ENCODE measurements at places on chromosomes 12 and 14.

GRCh38 chr14:53542732-53543131 is 389.6 kb upstream of the DDHD1 start:
- no peak for DNase-seq

DNA sequence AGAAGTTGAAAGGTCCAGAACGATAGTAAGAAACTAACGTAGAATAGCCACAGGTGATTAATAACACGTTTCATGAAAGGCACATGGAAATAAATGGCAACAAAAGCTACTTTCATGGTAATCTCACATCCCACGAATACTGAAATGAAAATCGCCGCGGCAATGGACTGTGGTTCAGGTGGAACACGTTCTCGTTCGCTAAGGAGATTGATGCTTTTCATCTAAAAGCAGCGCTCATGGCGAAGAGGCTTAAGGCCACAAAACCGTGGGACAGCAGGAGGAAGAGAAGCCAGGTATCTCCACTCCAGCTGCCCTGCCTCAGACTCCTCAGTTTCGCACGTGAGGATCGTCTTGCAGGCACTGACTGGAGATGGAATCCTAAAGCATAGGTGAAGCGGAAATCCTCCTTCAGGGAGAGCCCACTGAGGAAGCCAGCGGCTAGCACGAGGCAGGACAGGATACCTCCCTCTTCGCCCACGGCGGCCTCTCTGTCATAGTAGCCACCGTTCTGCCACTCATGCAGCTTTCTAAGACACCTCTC is 696 bp upstream of the GPHN start:
- no peak for DNase-seq

DNA sequence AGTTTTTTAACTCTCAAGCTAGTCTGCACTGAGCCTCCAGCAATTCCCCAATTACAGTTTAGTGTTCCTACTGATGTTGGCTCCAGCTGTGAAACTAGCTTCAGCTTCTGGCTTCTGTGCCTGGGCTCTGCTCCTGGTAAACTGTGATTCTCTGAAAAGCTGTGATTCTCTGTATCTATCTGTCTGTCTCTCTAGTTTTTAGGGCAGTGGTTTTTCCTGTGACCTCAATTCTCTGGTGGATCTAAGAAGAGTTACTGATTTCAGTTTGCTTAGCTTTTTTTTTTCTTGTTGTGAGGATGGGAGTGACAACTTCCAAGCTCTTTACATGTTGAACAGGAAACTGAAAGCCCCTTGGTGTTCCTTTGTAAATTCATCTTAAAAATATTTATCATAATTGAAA is 3.8 kb upstream of the HIF1A start:
- no peak for DNase-seq

GRCh38 chr12:71214511-71215285 is 56.9 kb upstream of the TSPAN8 start:
- no peak for DNase-seq

- no peak for DNase-seq
Observed at GRCh38 chr14:68822132-68822651, 29.3 kb upstream of the ZFP36L1 start.

GRCh38 chr12:8589679-8590078 is 23.0 kb downstream of the AICDA start:
- no peak for DNase-seq

DNA sequence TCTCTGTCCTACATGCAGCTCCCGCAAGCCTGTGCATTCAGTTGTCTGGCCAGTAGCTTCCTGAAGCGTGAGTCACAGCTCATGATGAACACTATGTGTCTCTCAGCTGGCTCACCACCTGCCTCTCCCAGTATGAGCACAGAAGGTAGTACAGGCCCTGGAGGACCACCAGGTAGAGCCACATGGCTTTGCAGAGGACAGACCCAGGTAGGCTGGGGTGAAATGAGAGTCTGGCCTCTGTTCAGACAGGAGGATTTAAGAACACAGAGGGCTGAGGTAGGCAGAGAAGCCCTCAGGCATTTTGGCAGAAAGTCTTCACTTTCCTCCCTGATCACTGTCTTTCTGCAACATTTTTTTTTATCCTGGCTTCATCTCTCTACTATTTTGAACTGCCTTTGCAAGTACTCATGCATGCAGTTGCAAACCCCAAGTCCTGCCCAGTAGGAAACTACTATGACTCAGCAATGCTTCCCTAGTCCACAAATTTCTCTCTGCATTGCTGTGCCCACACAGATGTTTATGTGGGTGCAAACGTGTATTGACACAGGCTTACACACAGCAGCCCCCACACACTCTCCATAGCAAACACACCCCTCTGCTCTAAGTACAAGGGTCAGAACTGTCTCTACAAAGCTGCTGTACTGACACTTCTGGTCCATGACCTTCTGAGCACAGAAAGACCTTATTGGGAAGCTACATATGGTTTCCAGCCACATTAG is 7.2 kb upstream of the SDR9C7 start:
- no peak for DNase-seq

DNA sequence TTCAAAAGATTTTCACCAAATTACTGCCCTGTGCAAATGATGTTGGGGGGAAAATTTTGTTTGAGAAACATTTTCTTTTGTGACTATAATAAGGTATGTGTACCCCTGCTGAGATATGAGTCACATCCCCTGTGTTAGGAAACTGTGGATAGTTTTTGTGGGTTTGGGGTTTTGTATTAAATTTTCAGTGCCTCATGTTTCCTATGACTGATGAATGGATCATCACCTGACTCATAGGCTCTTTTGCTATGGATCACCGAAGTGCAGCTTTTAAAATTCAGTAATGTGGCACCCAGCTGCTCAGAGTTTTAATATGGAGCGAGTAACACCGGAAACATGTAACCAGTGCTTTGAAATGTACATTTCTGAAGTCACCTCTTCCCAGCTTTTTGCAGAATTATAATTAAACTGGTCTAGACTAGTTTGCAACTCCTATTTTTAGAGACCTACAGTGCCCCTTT is 167.4 kb upstream of the HMGA2 start:
- no peak for DNase-seq

- no peak for DNase-seq
Observed at GRCh38 chr14:33945210-33946088, 5.4 kb downstream of the EGLN3 start.

DNA sequence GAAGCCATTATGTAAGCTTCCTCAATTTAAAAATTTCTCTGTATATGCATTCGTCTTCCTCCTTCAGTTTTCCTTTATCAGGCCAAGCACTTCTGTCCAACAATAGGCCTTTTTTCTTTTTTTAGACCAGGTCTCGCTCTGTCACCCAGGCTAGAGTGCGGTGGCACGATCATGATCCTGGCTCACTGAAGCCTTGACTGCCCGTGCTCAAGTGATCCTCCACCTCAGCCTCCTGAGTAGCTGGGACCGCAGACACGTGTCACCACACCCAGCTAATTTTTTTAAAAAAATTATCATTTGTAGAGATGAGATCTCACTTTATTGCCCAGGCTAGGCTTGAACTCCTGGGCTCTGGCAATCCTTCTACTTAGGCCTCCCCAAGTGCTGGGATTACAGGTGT is 25.8 kb downstream of the TAOK3 start:
- no peak for DNase-seq

- no peak for DNase-seq
Observed at GRCh38 chr14:100297320-100298300, 8.6 kb downstream of the SLC25A29 start.
